Thymus (tissue), 14 donors: ENCODE measurements at places on chromosomes 6 and 20. TPM values are rescaled to one million over a fixed set of nuclear protein-coding genes. Genes with fewer than 3 reads are reported as not detected.

The MDFI gene
- polyA plus RNA-seq, result 7.8 TPM

The SIRPD gene
- polyA plus RNA-seq, result 0.46 TPM

The LINC00237 gene
- polyA plus RNA-seq, result not detected

The EYA2 gene
- 28.5 TPM for polyA plus RNA-seq

The SALL4 gene
- 0.21 TPM for polyA plus RNA-seq
